Aorta (tissue), 5 donors: ENCODE measurements at places on chromosomes 5 and 9. TPM values are rescaled to one million over a fixed set of nuclear protein-coding genes. Genes with fewer than 3 reads are reported as not detected.

ADAMTS6 gene
- 7.1 TPM for total RNA-seq

STKLD1 gene
- not detected for total RNA-seq

LAMC3 gene
- total RNA-seq: 0.32 TPM

PPP3R2 gene
- not detected for total RNA-seq
